ENCODE measurements at places on chromosomes 5 and 9. TPM values are rescaled to one million over a fixed set of nuclear protein-coding genes. Genes with fewer than 3 reads are reported as not detected.

The CBY3 gene
- not detected for total RNA-seq

The ECM2 gene
- total RNA-seq, result 0.17 TPM

The ISOC1 gene
- 15.7 TPM for total RNA-seq

The MLANA gene
- not detected for total RNA-seq

The DBH gene
- total RNA-seq, result not detected

The PCDHB16 gene
- total RNA-seq, result 0.08 TPM

The TOR1A gene
- total RNA-seq, result 62.5 TPM

The IFNA21 gene
- total RNA-seq, result not detected

The GKAP1 gene
- 4.1 TPM for total RNA-seq

The PCAT7 gene
- total RNA-seq, result 0.74 TPM

The ZNF618 gene
- 8.9 TPM for total RNA-seq

The CNTNAP3B gene
- 15.8 TPM for total RNA-seq

The SLC9A3 gene
- 2.2 TPM for total RNA-seq

The STPG3 gene
- total RNA-seq, result not detected

The LAMC3 gene
- 2.0 TPM for total RNA-seq

The SV2C gene
- total RNA-seq, result not detected

The GMCL2 gene
- total RNA-seq, result not detected

The KLF4 gene
- total RNA-seq, result 33.7 TPM

The IL7R gene
- total RNA-seq, result 0.36 TPM

The SMIM27 gene
- total RNA-seq, result 10.7 TPM

Measured in A549 treated with Hydrocortisone at 1 μM for 4 hours (cell line).